Islet precursor cell (in vitro differentiated cells): ENCODE measurements at places on chromosomes 6 and 20.

- DNase-seq, result no peak
Measured at GRCh38 chr6:16991981-16992629, 109.7 kb upstream of the STMND1 start.

GRCh38 chr6:138811866-138812265, 16.0 kb downstream of the ECT2L start:
- DNase-seq, result no peak

DNA sequence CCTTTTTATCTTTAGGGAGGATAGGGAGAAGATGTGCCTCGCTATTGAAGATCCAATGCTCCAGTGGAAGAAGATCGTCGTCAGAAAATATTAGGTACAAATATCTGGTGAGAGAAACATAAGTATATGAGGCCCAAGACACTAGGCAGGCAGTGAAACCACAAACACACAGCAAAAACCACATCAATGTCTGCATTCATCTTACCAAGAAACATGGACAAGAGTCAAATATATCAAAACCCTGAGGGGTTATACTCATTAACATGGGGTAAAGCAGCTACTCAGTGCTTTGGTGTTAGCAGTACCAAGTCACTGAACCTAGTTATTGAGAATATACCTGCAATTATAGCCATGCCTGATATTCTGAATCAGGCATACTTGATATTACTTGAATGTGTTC, 101.4 kb upstream of the FAM184A start:
- no peak for DNase-seq

GRCh38 chr6:147384029-147384428, 124.5 kb upstream of the SAMD5 start:
- no peak for DNase-seq

DNA sequence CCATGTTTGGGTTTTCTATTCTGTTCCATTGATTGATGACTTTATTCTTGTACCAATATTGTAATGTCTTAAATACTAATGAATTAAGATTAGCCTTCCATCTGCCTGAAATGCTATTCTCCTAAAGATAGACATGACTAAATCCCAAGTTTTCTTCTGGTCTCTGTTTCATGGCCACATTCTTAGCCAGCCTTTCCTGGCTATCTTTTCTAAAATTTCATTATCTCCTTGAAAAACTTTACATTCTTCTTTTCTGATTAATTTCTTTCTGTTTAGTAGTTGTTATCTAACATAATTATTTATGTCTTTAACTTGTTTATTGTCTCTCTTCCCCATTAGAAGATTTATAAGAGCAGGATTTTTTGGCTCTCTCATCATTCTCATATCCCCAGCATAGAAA, 4.4 kb upstream of the PRIM2 start:
- no peak for DNase-seq

GRCh38 chr6:7131390-7131789, 23.6 kb downstream of the RREB1 start:
- no peak for DNase-seq

- no peak for DNase-seq
Measured at GRCh38 chr20:62193079-62194025, 10.5 kb downstream of the MTG2 start.

DNA sequence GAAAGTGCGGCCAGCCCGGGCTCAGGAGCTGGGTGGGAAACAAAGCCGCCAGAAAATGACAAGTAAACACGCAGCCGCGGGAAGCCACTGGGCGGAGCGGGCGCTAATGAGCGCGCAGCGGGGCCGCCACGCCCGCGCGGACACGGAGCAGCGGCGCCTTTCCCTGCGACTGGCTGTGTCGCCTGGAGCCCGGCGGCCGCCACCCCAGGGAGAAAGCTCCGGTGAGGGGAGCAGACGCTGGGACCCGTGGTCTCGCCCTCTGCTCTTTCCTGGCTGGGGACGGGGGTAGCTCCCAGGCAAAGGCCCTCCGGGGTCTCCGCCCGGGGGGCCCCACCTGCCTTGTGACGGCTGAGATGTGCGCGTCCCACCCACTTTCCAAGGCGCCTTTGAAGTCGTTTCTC, 54.9 kb downstream of the PRR18 start:
- DNase-seq, result peak; percentile 58

- no peak for DNase-seq
Measured at GRCh38 chr20:60131375-60131774, 173.2 kb downstream of the CDH26 start.

DNA sequence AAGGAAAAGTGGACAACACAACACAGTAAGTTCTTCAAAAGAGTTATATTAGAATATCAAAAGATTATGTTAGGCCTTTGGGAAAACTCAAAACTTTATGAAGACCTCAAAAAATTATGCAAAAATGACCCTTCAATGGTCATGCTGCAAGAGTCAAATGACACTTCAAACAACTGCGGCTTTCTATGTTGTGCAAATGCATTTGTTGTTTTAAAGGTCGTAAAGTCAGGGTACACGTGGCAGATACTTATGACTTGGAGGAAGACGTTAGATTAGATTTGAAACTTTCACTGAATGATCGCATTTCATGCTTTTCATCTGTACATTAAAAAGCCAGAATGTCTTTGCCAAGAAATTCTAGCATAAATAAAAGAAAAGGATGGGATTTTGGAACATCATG, 31.4 kb downstream of the BCAS1 start:
- no peak for DNase-seq

DNA sequence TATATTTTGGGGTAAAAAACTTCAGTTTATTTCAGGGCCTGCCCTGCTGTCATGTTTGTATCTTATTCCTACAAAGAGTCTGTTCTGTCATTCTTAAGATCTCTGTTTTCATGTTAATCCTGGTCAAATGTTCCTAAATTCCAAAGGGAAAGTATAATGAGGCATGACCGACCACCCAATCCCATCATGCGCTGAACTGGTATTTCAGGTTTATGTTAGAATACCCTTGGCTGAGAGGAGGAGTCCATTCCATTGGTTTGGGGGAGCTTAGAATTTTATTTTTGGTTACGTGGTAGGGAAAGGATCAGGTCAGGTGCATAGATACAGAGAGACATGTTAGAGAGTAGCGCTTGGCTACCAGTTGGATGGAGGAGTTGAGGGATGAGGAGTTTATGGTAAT, 25.7 kb downstream of the CFAP61 start:
- DNase-seq, result no peak

- DNase-seq, result peak; percentile 93
Measured at GRCh38 chr6:167825332-167826229, 1.1 kb upstream of the AFDN start.

DNA sequence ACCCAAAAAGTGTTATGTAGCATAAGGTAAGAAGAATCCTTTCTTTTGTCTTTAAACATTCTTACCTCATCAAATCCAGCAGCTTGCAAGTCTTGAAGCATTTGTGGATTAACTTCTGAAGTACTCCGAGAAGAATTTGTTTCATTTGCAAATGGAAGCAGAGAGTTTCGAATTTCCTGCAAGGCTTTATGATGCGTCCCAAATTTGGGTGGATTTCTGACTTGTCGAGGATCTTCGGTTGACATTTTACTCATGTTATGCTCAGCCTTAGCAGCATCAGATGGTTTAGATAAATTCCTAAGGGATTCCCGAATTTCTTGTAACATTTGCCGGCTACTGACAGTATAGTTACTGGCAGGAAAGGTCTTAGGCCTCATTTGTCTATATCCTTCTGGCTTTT, 16.2 kb downstream of the LATS1 start:
- DNase-seq, result no peak

GRCh38 chr20:56004007-56004406, 1.3 kb downstream of the CBLN4 start:
- DNase-seq, result peak; percentile 63

DNA sequence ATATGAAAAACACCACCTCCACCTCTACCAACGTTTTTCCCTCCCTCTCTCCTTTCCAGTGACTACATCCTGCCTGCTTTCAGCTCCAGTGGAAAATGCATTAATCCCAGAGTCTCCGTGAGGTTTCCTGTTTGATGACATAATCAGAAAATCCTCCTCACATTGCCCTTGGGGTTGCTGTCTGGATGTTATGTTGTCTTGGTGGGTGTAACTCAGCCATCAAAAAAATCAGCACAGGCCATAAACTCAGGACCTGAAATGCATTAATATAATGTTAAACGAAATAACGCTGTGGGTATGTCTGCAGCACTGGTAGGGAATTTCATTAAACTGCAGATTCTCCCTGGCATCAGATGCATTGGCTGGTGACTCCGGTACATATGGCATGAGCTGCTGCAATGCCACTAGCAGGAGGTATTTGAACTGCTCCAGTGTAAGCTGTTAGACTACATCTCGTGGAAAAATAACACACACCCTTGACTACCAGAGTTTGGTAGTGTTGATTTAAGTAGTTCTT, 297.8 kb downstream of the PRL start:
- peak; percentile 67 for DNase-seq

GRCh38 chr6:169240591-169241390, 12.9 kb downstream of the THBS2 start:
- no peak for DNase-seq

GRCh38 chr20:41174373-41174772, 37.0 kb downstream of the PLCG1 start:
- no peak for DNase-seq

DNA sequence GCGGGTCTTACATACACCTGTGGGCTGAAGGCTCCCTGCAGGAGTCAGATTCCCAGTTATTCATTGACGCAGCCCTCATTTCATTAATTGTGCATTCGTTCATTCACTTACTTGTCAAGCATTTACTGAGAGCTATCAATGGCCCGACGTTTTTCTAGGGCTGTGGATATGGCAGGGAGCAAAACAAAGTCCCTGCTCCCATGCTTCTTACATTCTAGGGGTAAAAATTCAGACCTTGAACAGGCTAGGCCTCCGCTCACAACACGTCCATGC, 369 bp upstream of the NSFL1C start:
- DNase-seq, result no peak

DNA sequence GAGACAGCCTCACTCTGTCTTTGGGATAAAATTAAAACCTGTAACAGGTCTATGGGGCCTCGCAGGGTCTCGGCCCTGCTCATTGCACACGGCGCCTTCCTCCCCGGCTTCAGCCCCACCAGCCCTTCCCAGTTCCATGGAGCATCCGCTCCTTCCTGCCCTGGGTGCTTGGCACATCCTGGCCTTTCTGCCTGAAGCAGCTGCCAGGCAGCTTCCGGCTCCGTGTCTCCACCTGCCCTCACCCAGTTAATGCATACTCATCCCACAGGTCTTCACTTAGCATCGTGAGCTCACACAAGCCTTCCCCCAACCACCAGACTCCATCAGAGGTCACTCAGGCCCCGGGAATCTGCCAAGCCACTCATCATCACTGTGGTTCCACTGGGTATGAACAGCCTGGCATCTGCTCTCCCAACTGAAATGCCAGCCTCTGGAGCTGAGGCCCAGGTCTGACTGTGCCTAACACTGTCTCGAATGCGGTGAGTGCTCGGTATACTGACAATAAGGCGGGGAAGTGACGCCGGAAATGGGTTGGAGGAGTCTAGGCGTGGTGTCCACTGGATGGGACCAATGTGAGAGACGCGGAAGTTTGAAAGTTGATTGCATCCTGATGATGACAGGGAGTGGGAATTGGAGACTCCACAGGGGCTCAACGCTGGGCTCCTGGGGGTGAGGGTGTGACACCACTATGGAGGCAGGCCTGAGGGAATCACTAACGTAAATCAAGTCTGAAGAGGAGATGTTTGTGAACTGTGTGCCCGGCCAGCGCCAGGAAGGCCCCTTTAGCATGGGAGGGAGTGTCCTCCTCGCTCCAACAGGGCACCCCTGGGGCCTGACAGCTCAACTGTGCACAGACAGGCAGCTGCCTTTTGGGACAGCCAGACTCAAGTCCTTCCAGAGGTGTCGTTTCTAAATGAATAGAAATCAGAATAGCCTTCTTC, 245.8 kb downstream of the TTLL2 start:
- no peak for DNase-seq

- peak; percentile 34 for DNase-seq
Measured at GRCh38 chr20:57868310-57868709, 158.5 kb upstream of the PMEPA1 start.

DNA sequence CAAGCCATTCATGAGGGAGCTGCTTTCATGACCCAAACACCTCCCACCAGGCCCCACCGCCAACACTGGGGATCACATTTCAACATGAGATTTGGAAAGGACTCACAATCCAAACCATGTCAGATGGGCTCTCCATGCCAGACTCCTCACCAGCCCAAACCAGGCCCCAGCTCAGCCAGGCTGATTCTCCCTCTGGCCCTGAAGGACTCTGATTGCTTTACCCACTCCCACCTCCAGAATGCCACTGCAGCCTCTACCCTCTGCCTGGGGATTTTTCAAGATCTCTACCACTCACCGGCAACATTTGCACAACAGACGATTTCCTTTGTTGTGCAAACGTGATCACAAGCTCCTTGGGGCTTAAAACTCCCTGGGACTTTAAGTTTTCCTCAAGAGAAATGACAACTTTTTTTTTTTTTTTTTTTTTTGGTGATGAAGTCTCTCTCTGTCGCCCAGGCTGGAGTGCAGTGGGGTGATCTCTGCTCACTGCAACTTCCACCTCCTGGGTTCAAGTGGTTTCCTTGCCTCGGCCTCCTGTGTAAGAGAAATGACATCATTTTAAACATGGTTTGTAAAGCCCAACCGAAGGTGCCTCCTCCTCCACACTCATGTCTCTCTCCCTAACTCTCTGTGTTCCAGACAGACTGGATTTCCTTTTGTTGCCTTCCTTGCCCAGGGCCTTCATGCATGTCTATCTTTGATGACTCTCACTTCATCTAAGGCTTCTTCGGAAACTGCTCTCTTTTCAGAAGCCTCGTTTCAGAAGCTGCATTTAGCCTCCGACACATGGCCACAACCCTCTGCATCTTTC, 147.0 kb downstream of the CDH26 start:
- DNase-seq, result peak; percentile 50

DNA sequence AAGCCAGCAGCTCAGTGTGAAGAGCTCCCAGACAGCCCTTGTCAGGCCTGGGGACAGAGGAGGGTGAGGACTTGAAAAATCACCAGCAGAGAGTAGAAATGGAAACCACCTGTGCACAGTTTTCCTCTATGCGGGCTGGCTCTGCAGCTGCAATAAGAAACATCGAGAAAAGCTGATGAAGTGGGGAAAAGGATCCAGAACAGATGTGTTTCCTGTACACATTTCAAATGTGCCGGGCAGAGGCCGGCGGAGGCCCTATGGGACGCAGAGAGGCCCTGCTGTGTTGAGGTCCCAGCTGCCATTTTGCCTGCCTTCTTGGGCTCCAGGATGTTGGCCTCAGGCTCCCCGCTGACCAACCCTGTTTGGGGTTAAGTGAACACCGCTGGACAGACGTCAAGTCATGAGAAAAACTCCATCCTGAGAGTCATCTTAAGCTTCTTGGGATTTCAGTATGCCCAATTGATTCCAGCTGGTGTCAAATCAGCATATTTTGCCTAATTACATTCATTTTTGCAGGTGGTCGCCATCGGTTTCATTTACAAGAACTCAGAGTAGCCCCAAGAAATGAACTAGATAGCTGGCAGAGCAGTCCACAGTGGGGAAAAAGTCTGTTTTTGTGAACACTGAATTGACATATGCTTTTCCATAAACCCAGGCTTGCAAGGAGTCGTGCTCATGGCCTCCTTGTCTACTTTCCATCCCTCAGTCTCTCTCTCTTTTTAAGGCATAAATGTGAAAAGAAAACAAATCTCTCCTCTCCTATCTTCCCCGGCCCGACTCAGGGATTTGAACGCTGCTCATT, 150.4 kb upstream of the PHACTR3 start:
- DNase-seq, result no peak

GRCh38 chr6:81144346-81144745, 608.1 kb downstream of the TENT5A start:
- DNase-seq, result no peak

GRCh38 chr6:89321131-89321970, 6.3 kb upstream of the GABRR2 start:
- no peak for DNase-seq
